Amniotic stem cell (primary cell): ENCODE measurements at places on chromosomes 5 and 9.

DNA sequence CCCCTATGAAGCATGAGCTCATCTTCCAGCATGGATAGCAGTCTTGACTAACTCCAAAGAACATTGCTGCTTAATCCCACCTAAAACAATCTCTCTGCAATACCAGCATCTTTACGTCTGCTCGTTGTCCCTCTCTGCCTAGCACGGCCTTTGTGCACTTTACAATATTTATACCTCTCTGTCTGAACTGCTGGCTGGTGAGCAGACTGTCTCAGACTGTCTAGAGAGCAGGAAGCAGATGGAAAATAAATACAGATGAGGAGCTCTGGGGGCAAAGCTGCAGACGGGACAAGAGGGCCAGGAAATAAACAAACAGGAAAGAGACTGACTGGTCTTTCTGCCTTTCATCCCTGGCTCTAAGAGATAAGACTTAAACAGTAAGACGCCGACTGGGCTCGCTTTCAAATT is 224.8 kb downstream of the ENC1 start:
- DNase-seq, result no peak

- DNase-seq, result no peak
Measured at GRCh38 chr5:33588654-33589372, 148.0 kb downstream of the TARS1 start.

DNA sequence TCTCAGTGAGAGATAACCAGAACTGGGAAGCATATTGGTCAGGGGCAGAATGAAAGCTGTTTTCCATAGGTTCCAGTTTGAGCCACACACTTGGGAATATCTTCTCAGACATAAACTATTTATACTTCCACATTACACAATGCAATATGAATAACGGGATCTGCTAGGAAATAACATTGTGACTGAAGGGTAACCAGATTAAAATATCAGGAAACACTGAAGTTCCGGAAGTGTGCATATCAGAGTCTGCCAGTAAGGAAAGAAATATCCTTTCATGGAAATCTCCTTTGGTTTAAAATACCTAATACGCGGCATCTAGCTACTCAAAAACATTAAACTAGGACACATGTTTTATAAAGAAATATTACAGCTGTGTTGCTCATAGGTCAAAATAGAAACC is 56.3 kb downstream of the ST8SIA4 start:
- no peak for DNase-seq

GRCh38 chr5:10631316-10631996 is 67.6 kb downstream of the ANKRD33B start:
- no peak for DNase-seq

- no peak for DNase-seq
Measured at GRCh38 chr5:17316970-17317459, 99.6 kb downstream of the BASP1 start.

DNA sequence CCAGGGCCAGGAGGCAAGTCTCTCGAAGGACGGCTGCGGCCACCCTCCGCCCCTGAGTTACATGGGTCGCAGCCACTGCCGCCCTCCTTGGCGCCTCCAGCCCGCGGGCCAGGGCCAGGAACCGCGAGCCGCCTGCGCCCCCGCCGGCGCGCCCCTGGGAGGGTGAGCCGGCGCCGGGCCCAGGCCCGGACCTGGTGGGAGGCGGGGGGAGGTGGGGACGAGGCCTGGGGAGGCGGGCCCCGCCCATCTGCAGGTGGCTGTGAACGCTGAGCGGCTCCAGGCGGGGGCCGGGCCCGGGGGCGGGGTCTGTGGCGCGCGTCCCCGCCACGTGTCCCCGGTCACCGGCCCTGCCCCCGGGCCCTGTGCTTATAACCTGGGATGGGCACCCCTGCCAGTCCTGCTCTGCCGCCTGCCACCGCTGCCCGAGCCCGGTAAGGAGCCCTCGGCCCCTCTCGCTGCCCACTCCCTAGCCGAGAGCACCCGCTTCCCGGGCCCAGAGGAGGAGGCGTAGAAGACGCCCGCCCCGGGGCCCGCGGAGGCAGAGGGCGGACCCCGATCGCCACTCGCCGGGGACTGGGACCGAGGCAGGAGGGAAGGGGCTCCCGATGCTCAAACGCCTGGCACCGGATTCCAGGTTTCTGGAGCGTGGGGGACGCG is at the start of gene ASS1:
Gene ASS1 (plus strand): TSS at position 397 of the 657 bp plus-strand sequence. CDS start 7,268 bp downstream, outside the sequence.
- no peak for DNase-seq

DNA sequence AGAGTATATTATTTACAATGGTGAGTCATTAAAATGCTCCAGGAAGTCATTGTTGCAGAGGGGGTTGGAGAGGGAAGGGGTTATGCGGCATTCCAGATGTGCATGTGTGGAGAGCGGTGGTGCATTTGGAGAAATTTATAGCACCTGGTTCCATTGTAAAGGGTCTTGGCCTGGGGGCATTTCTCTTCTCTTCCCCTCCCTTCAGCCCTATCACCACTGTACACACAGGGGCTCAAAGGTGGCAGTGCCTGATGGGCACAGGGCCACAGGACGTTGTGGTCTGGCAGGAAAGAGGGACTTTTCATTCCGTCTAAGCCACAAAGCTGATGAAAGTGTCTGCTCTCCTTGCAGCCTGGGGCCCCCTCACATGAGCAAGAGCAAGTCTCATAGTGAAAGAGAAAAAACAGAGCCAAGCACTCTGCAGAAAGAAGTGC is 442.4 kb upstream of the ZNF462 start:
- DNase-seq, result no peak

DNA sequence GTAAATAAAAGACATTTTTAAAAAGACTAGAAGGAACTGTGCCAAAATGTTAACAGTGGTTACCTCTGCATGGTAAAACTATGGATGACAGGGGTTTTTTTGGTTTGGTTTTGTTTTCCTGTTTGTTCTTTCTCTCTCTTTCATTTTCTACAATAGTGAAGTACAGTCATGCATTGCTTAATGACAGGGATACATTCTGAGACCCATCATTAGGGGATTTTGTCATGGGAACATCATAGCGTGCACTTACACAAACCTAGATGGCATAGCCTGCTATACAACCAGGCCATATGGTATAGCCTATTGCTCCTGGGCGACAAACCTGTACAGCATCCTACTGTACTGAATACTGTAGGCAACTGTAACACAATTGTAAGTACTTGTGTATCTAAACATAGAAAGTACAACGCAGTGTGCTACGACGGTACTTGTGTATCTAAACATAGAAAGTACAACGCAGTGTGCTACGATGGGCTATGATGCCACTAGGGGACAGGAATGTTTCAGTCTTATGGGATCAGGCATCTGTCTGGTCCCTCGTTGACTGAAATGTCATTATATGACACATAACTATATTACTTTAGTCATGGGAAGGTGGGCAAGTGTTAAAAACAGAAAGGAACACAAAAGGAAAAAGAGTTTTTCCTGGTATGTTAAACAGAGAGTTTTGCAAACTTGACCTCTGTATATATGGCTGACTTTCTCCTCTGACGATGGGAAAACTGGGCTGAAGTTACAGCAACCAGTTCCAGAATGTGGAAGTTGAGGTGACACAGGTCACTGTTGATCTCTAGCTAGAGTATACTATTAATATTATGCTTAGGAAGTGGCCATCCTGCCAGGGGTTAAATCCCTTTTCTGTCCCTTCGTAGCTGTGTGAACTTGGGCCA is 7.4 kb upstream of the ADAM19 start:
- DNase-seq, result no peak

- no peak for DNase-seq
Measured at GRCh38 chr9:15262581-15262980, 44.4 kb downstream of the TTC39B start.

- DNase-seq, result no peak
Measured at GRCh38 chr5:61123145-61123544, 39.1 kb downstream of the SMIM15 start.

DNA sequence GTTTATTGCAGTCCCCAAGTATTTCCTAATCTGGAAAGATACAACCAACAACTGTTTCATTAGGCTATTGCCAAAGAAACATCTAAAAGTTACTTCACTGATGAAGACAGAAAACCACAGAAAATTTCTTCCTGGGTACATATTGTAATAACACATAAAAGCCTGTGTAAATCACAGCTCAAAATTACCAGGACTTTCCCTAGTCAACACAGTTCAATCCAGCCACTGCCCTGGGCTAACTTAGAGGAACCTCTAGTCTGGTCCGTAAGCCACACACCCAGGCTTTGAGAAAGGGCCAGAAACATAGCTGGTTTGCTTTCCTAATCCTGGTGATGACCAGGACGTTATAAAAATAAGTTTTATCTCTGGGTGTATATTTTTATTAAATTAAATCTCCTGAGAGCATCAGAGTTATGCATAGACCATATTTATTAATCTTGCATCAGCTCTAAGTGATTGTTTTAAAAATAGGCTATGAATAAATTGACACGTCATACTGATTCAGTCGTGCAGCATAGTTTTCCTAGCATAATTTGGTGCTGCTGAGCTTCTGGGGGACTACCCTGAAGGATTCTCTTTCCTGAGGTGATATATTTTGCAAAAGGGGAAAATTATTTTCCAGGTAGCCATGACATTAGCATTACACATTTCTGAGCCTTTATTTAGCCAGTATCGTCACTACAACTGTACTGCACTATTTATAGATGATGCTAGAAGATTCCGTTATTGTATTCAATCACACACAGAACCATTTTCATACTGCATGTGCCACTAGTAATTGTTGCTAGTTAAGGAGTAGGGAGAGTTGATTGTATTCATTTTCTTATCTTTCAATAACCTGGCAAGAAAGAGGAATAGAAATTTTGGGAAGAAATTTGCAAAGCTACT is 12.6 kb upstream of the MUSK start:
- DNase-seq, result no peak

- DNase-seq, result no peak
Measured at GRCh38 chr9:5466766-5467165, 16.4 kb downstream of the CD274 start.

- DNase-seq, result no peak
Measured at GRCh38 chr9:96423985-96424336, 5.8 kb upstream of the ZNF367 start.

DNA sequence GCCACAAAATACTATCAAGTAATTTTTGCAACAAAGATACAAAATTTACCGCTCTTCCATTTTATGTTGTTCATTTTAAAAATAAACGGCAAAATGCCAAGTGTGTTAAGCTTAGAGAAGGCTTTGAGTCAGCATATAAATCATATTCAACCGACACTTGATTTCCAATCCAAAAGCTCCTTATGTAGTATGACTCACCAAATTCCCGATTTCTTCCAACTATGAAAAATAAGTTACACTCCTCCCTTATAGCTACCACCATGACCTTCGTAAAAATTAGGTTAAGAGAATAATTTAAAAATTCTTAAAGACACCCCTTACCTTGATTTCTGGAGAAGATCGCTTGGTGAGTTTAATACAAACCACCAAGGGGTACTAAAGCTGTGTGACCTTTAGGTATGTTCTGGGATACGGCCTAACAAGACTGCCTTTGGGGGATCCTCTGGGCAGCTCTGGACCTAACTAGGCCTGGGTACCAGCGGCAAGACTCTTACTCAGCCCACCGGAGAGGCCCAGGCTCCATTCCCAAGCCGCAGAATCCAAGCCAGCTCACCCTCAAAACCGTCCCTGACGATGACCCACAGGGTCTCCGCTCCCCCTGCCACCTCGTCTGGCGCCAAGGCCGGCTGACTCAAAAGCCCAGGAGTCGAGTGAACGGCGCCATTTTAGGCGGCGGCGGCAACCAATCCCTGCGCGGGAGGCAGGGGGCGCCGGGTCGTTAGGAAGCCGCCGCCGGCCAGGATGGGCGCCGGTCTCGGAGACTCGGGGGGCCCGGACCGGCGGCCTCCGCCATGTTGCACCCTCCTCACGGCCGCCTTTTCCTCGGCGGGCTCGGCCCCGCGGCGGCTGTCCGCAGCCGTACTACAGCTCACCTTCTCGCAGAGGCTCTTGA is 739 bp downstream of the PPP2CA start:
- DNase-seq, result peak; percentile 47

DNA sequence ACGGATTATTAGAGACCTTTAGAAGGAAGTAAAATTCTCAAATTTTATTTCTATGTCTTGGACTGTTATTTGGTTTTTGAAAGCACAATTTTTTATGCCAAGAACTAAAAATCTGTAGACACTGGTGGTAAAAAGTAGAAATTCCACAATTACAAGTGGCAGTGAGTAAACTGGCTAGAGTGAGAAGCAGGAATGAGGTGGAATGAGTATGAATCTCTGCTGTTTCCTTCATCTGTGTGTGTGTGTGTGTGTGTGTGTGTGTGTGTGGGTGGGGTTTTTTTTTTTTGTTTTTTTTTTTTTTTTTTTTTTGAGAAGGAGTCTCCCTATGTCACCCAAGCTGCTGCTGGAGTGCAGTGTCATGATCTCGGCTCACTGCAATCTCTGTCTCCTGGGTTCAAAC is 94.2 kb downstream of the TLE4 start:
- DNase-seq, result no peak

DNA sequence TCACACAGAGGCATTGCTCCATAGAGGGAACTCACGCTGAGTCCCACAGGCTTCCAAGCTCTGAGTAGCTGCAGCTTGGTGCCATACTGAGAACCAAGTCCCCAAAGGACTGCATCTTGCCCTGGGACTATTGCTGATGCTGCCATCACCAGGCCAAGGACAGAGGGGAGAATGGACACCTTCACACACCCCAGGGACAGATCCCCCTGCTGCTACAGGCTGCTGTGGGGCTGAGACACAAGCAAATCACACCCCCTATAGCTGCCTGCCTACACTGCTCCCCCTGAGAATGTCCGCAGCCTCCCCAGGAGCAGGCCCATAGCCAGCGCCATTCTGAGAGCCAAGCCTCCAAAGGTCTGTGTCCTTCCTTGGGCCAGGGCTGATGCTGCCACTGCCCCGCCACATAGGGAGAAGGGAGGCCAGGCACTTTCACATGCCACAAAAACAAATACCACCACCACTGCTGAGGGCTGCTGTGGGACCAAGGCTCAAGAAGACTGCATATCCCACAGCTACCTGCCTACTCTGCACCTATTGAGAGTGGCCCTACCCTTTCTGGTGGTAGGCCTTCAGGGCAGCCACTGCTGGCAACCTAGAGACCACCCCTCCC is 81.5 kb downstream of the SYK start:
- no peak for DNase-seq

GRCh38 chr9:97858393-97858713 is 5.3 kb downstream of the FOXE1 start:
- no peak for DNase-seq

DNA sequence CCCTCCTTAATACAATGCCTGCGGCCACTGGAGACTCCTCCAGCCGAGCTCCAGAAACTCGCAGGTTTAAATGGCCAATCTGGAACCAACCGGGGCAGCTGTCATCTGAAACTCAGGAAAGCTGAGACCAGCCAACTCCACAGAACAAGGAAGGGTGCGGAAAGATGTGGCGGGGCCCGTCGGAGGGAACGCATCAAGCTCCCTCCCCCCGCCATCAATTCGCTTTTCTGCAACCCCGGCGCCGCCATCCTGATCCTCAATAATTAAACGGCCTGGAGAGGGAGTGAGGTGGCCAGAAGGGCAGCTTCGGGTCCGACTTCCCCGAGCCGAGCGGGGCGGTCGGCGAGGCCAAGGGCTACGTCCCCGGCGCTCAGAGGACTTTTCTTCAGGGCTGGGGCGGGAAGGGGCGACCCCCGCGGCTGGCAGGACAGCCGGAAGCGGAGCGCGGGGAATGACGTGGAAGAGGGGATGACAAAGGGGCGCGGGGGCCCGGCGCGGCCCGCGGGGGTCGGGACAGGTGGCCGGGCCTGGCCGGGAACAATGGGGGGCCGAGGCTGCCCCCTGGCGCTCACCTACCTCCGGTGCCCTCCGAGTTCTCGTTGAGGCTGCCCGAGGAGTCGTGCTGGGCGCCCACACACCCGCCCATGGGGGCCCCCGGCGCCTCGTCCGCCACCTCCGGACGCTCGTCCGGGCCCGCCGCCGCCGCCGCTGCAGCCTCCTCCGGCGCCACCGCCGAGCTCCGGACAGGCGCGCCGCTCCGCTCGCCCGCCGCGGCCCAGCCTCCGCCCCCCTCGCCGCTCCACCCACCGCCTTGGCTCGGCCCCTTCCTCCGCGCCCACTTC is at the start of gene UBTD2:
Gene UBTD2 (minus strand): TSS at position 745 of the 842 bp plus-strand sequence. CDS start 99 bp downstream, at position 646.
- peak; percentile 73 for DNase-seq
